Progenitor cell of endocrine pancreas (in vitro differentiated cells): ENCODE measurements at places on chromosomes 6 and 20.

- no peak for DNase-seq
These were observed 1.5 kb upstream of the CPNE5 start for GRCh38 chr6:36840432-36841403.

DNA sequence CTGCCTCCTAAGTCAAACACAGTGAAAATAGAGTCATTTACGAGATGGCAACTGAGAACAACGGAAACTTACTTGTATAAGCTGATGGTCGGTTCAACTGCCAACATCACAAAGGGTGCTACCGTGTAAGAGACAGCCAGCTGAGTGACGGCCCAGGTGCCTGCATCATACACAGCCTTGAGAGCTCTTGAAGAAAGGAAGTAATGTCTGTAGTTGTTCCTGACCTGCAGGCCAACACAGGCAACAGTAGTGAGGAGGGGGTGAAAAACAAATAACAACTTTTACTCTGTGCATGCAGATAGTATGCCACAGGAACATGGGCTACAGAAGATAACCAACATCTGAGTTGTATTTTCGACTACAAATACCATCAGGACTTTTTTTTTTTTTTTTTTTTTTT is 102.7 kb downstream of the MBOAT1 start:
- no peak for DNase-seq

DNA sequence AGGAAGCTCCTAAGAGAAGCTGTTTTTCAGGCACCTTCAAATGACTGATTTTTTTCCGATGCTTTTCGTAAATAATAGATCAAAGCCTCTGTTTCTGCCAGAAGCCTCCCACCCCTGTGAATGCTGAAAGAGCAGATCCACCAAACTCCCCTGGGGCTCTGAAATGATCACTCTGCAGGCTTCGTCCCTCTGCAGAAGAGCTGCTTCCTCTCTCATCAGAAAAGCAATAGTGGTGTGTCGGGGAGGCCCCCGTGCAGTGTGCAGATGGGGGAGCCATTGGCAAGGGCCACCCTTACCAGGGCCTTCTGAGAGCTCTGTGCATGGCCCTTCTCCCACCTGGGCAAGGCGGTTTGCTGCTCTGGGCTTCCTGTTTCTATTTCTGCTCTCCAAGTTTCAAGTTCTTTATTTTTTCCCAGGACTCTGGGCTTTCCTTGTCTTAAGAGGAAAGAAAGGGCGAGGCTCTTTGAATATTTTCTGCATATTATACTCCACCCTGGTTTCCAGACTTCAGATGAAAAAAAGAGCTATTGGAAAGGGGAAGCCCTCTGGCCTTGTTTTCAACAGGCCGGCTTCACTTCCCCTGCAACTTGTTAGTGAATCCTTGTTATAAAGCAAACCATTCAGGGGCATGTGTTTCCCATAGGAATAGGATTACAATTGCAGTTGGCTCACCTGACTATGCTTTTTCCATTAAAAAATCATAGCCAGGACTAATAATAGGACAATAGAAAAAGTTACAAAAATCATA is 155.2 kb downstream of the TTLL2 start:
- no peak for DNase-seq

- DNase-seq, result no peak
These were observed 62.7 kb downstream of the RNF182 start for GRCh38 chr6:13987400-13987865.

- DNase-seq, result no peak
These were observed 81.2 kb upstream of the VSTM2L start for GRCh38 chr20:37821696-37822095.

DNA sequence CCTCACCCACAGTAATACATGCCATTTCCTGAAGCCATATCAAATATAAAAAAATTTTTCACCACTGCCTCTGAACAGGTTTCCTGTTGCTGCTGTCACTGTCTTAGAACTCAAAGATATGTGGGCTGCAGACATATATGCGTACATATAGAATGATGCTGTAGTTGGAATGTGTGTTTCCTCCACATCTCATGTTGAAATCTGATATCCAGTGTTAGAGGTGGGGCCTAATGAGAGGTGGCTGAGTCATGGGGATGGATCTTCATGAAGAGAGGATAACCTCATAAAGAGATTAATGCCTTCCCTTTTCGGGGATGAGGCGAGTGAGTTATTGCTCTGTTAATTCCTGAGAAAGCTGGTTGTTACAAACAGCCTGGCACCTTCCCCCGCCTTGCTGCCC is 7.7 kb upstream of the SCP2D1 start:
- no peak for DNase-seq

DNA sequence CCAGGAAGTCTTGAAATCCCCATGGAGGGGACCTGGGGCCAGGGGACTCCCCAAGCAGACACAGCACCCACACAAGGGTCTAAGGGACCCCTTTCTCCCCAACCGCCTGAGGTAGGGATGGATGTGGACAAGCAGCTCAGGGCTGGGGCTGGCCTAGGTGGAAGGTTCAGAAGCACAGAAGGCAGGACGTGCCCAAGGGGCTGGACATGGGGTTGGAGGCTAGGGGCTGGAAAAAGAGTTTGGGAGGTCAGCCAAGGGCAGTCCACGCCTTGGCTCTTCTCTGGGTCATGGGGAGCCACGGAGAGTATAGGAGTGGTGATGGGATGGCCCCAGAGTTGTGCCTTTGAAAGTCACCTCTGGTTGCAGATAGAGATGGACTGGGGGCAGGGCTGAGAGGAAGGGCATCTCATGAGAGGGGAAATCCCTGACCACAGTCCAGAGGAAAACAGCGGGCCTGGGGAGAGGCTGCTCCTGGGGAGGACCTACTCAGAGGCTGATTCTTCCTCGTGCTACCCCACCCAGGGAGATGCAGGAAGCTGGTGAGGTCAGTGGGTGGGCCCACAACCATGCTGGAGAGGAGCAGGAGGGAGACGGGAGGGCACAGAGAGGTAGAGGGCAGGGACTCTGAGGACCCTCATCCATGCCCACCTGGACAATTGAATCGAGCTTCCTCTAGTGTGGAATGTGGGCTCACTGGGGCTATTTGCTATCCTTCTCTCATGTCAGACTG is 2.5 kb upstream of the HSPA12B start:
- DNase-seq, result no peak

DNA sequence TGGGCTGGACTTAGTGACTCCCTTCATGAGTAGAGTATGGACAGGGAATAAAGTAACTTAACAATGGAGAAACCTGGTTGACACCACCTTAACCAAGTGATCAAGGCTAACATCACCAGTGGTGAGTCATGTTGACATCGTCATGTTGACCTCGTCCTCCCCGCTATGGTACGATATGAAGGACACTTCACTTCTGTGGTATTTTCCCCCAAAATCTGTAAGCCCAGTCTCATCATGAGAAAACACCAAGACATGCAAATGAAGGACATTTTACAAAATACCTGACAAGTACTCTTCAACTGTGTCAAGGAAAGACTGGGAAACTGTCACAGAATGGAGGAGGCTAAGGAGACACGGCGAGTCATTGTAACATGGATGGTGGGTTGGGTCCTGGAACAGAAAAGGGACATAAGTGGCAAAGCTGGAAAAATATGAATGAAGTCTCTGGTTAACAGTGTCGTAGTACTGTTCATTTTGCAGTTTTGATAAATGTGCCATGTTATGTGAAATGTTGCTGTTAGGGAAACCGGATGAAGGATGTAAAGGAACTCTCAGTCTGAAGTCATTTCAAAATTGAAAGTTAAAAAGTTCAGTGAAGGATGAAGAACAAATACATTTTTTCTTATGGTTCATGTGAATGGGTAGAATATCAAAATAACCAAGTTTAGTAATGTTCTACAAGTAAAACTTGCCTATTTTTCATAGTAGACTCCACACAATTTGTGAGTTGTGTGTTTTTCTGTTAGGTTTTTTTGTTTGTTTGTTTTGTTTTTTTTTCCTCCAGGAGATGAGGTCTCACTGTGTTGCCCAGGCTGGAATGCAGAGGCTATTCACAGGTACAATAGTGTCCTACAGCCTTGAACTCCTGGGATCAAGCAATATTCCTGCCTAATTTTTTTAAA is 247.5 kb downstream of the TMEM242 start:
- no peak for DNase-seq

- no peak for DNase-seq
These were observed 92.8 kb upstream of the EEF1E1 start for GRCh38 chr6:8195040-8195713.

- DNase-seq, result no peak
These were observed 749.7 kb upstream of the ADGRB3 start for GRCh38 chr6:67885081-67886033.

DNA sequence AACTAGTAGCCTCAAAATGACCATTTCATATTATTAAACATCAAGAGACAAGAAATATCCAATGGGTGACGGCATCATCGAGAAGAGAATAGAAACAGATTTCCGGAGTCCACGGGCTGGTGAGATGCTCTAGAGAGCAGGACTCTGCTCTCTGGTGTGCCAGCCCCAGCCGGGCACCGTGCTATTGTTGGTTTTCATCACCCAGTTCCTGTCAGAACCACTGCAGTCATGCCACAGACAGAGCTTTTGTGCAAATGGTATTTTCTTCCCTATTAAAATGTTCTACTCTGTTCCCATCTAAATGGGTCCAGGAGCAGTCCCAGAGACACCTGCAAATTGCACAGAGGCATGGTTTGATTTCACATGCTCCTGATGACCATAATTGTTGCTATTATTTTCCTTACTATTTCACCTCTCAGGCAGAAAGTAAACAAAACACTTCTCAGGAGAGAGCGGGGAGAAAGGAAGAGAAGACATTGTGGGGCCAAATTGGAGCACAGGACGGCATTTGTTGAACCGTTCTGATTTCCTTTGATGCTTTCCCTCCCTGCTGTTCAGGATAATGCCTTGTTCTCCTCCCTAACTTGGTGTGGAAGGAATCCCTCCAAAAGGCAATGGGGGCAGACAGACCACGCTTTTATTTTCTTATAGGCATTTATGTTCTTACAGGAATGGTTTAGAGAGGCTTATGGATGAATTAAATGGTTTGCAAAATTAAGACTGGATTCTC is 11.4 kb upstream of the RAMACL start:
- no peak for DNase-seq

GRCh38 chr6:90175627-90176538 is 120.8 kb downstream of the BACH2 start:
- DNase-seq, result no peak

- DNase-seq, result no peak
These were observed 26.7 kb downstream of the RBCK1 start for GRCh38 chr20:434661-435419.

DNA sequence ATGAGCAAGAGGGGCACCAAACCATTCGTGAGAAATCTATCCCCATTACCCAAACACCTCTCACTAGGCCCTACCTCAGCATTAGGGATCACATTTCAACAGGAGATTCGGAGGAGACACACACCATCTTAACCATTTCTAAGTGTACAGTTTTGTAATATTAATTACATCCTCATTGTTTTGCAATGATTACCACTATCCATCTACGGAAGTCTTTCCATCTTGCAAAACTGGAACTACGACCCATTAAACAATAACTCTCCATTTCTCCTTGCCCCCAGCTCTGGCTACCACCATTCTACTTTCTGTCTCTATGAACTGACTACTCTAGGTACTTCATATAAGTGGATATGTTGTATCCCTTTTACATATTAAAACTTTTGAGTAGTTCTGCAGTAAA is 20.1 kb downstream of the ACOT13 start:
- DNase-seq, result no peak

- DNase-seq, result no peak
These were observed 5.3 kb upstream of the FUCA2 start for GRCh38 chr6:143516690-143517446.
